ENCODE measurements at places on chromosomes 5 and 9. TPM values are rescaled to one million over a fixed set of nuclear protein-coding genes. Genes with fewer than 3 reads are reported as not detected.

Gene ZNF782
- 6.0 TPM for total RNA-seq

Gene FLT4
- 2.6 TPM for total RNA-seq

Gene PCAT7
- not detected for total RNA-seq

Gene PCDHGA3
- 2.1 TPM for total RNA-seq

Gene C5orf52
- not detected for total RNA-seq

Gene PCDHB4
- total RNA-seq: 1.00 TPM

Gene SLC36A3
- not detected for total RNA-seq

Gene MAPKAP1
- total RNA-seq: 123 TPM

Gene SH3PXD2B
- 2.7 TPM for total RNA-seq

Gene GPR151
- total RNA-seq: not detected

Gene SERF1A
- total RNA-seq: 4.8 TPM

Gene ARID3C
- not detected for total RNA-seq

Gene HRH2
- 0.51 TPM for total RNA-seq

Gene DAPK1
- 3.7 TPM for total RNA-seq

Gene PIP5K1B
- 2.6 TPM for total RNA-seq

Gene KLF4
- 15.7 TPM for total RNA-seq

Gene LCN15
- total RNA-seq: not detected

Gene ABO
- total RNA-seq: 0.44 TPM

Gene TMEM167A
- total RNA-seq: 24.6 TPM

Gene CXCL14
- total RNA-seq: 2.3 TPM

Gene KIF12
- not detected for total RNA-seq

Gene SLC45A2
- total RNA-seq: not detected

Gene GNA14
- total RNA-seq: 0.20 TPM

Gene P4HA2
- total RNA-seq: 5.8 TPM

Measured in gastrocnemius medialis (tissue), 4 donors.